ENCODE measurements at places on chromosomes 7 and 10.

DNA sequence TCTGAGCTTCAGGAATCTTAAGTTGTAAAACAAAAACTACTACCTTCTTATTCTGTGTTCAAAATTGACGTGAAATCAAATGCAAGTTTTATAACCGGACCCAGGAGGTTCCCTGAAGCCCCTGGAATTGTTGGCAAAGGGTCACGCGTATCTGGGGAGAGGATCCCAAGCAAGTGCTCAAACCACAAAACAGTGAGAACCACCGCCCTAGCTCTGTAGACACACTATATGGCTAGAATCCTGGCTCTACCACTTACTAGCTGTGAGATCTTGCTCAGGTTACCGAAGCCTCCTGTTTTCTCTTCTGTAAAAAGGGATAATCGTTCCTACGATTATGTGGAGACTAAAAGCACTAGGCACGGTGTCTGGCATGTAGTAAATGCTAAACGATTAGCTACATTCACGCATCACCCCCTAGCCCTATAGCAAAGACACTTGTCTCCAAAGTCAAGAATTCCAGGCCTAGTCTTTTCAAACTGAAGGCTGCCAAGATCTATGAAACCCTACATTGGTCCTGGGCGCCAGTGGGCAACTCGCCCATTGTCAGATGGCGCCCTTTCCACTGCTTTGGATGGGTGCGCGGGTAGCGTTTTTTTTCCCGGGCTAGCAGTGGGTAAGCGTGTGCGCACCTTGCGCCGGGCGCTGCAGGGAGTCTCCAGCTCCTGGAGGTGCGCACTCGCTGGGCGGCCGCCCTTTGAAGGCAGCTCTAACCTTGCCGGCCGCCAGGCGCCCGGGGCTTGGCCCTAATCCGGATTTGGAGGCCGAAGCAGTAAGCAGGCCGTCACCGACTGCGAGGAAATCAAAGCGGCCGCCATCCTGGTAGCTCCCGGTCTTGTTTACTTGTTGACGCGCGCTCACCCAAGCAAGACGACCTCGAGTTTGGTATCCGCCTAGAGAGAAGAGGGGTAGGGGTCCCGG, 11.6 kb upstream of the NKX2-3 start:
- no peak for DNase-seq

- no peak for DNase-seq
Observed at GRCh38 chr10:13983035-13983434, 347.7 kb downstream of the FRMD4A start.

GRCh38 chr7:114791771-114792170, 130.1 kb upstream of the MDFIC start:
- DNase-seq = no peak

DNA sequence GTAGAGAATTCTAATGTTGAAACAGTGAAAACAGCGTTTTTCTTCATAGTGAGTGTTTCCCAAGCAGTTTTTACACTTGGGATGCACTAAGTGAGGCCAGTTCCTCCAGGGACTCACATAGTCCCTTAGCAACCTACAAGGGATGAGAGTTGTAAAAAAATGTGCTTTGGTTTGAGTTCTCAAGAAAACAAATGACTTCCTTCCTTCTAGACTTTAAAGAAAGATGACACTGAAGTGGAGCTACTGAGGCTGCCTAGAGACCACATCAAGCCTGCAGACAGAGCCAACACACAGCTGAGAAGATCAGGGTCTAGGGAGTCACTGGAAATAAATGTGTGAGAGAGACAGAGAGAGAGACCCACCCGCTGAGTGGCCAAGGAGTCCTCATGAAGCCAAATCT, 264.4 kb downstream of the TNS3 start:
- no peak for DNase-seq

GRCh38 chr7:95478272-95479037, 7.3 kb upstream of the ASB4 start:
- DNase-seq = no peak

DNA sequence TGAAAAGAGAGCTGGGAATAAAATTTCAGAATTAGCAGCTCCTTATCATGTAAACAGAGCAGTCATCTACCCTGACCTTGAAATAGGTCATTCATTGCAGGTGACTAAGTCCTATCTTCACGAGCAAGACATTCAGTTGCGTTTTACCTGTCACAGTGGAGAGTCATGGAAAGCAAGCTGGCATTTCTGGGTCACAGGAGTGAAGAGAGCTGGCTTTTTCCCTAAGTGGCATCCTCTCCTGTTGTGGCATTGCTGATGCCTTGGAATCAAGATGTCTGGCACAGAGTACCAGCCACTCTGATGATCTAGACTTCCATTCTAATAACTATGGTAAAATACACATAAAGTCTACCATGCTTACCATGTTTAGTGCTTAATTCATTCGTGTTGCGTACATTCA, 70.8 kb downstream of the SCRN1 start:
- DNase-seq = no peak

DNA sequence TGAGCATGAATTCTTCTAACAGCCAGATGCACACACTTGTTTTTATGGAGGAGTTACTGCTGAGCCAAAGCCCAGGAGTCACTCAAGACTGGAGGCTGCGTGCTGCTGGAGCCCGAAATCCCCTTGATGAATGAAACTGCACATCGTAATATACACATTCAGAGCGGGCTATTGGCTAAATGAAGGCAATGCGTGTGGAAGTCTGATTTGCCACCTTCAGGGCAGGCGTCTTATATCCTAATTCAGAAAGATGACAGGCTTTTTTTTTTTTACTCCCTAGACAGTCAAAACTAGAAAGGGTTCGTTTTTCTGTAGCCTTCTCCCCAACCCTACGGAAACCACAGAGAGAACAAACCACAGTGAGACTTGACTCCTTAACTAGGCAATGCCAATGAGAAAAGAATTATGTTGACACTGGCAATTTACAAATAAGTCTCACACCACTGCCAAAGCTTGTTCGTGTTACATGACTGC, 227.2 kb upstream of the KLF14 start:
- DNase-seq = peak; percentile 96

DNA sequence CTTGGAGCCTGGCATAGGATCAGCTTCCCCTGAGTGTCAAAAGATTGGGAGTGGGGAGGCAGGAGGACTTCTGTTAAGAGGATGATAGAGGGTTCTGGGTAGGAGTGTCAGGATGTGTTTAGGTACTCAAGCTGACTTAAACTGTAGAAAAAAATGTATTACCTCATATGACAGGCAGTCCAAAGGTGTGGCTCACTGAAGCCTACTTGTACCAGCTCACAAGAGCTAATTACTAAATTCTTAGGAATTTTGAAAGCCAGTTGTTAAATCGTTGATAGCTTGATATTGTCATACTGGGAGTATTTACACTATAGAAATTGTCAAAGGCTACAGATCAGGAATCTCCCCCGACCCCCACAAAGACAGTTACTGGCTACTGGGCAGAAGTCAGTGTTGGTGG, 32.1 kb downstream of the FAS start:
- DNase-seq = no peak

DNA sequence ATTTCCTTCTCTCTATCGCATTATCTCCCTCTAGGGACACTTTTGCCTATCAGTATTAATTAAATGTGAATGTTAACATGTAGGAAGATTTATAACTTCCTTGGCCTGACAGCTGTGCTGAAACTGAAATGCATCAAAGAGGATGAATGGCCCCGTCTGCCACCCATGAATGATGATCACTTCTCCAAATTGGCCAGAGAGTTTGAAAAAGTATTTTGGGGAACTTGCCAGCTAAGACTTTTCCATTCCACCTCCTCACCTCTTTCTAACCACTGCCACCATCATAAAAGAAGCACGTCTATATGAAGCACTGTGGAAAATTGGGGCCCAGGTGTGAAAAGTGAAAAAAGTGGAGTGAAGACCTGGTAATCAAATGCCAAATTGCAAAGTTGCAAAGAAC, 25.4 kb upstream of the ST8SIA6 start:
- DNase-seq = no peak

DNA sequence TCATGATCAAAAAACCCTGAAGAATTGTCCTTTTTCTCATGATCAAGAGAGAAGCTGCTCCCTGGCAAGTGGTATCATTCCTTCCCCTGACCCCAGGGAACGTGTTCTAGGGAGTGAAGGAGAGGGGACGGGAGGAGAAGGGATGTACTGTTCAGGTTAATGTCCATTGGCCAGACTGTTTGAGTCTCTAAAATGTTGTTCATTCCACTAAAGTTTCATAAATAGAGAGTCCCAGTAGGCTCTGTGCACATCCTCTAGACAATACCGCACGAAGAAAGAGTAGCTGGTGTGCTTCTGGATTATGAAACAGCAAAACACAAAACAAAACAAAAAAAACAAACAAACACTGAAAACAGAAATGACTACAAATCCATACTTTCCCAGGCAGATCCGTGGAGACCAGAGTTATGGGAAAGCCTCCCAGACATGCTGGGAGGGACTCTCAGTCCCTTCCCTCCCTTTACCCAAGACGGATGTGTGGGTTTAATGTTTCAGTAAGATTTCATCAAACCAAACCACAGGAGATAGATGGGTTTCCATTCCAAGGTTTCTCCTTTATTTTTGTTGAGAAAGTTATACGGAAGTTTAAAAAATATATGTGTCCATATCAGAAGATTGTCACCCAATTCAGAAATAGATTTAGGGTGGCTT, 66.5 kb upstream of the TNS3 start:
- DNase-seq = no peak

DNA sequence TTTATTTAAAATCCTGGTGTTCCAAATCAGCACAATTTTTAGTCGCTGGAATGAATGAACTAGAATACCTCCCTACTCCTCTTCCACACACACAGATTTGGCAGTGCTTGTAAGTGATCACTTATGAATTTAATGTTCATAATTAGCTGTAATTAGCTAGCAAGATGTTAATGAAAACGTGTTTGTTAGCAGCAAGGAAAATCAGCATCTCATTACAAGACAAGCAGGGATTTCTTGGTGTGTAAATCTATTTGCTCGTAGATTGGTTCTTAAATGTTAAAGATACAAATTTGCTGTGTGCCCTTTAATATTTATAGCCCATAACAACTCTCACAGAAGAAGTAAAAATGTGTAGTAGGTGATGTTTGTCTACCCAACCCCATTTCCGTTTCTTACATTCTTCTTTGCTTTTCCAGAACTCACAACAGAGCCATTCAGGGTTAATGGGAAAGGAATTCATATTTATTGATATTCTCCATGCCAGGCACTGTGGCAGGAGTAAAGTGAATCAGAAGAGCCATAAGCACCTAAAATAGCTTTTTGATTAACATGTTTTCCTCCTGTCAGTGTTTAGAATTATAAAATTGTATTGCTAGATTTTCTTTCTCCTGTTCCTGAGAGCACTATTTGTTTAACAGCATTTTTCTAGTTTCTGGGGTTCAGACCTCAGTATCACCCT, 49.6 kb downstream of the SEMA3C start:
- no peak for DNase-seq

GRCh38 chr10:119608316-119609155, 11.8 kb upstream of the TIAL1 start:
- no peak for DNase-seq

- DNase-seq = no peak
Observed at GRCh38 chr10:63376560-63377304, 89.0 kb downstream of the JMJD1C start.

DNA sequence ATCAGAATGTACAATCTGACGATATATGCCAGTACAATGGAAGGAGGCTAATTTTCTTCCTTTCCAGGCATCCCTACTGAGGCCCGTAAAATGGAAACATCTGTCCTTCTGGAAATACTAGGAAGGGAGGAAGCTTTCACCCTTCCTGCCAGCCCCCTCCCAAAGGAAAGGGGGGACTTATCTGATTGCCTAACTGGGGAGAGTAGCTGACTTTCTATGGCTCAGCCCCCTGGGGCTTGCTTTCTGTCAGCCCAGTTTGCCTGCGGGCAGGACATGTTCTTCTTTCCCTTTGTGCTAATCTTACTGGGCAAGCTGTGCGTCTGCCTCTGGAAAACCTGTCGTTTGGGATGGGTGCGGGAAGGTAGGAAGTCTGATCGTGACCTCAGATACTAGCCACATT, 508.9 kb downstream of the SUGCT start:
- DNase-seq = no peak

DNA sequence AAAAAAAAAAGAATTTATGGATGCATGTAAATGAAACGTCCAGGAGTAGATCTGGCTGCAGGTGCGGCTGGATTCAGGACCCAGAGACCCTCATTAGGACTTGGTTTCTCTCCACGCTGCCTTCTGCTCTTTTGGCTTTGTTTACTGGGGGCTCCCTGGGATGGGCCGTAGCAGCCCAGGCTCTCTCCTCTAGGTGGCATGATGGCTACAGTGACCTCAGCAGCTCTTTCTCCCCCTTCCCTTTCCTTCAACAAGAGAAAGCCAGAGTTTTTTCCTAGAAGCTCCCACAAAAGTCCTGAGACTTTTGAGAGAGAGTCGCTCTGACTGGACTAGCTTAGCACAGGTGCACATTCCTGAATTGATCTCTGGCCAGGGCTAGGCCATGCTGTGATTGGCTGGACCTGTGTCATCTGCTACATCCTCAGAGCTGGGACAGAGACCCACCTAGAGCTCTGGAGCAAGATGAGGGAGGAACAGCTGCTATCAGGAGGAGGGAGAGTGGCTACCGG, 67.8 kb upstream of the PDCD4 start:
- peak; percentile 19 for DNase-seq

GRCh38 chr7:68433462-68434070, 1164.7 kb upstream of the AUTS2 start:
- no peak for DNase-seq

DNA sequence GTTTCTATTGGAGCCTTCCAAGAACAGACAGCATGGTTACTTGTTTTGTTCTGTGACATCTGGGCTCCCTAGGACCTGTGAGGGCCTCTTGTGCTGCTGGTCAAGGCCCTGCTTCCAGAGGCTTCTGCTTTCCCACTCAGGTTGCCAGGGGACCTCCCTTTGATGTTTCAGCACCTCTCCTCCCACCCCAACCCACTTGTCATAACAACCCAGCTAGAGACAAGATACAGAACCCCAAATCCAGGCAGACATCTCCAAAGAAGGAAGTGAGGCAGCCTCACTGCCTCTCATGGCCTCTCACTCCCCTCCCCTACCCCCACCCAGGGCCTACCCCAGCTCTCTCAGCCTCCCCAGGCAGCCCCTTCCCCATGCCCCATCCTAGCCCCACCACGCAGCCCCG, 11.3 kb downstream of the NFKB2 start:
- no peak for DNase-seq

DNA sequence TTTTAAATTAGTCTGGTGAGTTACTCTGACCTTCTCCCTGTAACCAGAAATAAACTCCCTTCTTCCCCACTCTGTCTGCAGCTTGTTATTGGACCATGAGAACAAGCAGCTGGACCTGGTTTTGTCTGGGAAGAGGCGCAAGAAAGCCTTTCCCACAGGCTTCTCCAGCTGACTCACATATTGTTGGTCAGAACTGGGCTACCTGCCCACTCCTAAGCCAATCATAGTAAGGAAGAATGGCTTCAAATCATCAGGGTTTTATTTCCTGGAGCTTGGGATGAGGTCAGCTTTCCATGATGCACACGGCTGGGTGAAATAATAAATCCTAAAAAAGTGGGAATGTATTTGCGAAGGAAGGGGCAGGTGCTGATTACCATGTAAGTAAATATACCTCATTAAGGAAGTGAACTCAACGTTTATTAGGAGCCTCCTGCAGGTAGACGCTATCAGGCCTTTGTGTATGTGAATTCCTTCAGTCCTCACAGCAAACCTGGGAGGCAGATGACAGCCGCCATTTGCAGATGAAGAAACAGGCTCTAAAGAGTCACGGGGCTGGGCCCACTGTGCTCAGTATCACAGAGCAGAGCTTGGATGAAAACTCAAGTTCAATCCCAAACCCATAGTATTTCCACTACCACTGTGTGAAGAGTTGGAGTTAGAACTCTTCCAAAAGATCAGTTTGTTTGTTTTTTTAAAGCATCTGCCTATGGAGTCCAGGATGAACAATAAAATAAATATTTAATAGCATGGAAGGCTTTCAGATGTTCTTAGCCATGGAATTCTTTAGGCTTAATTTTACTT, 32.8 kb downstream of the IL15RA start:
- no peak for DNase-seq

Data from activated CD4-positive, alpha-beta T cell treated with anti-CD3 and anti-CD28 coated beads, Interleukin-2, amount 50 U/mL, for 16 hours (primary cell).